ENCODE measurements at places on chromosomes 2 and 18.

DNA sequence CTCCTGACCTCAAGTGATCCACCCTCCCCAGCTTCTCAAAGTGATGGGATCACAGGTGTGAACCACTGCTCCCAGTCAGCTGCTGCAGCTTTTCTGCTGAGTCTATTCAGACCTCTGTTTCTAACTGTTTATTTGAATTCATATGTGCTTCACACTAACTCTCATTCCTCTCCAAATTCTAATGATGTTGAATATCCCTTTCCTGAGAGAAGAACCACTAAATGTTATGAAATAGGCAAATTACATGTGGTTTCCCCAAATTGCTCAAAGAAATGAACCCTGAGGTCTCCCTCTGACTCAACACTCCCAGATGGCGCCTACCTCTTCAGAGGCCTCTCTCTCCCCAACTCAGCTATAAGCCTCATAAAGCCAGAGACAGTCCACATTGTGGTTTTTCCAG lies 98.6 kb downstream of the IRS1 start:
- DNase-seq = no peak

DNA sequence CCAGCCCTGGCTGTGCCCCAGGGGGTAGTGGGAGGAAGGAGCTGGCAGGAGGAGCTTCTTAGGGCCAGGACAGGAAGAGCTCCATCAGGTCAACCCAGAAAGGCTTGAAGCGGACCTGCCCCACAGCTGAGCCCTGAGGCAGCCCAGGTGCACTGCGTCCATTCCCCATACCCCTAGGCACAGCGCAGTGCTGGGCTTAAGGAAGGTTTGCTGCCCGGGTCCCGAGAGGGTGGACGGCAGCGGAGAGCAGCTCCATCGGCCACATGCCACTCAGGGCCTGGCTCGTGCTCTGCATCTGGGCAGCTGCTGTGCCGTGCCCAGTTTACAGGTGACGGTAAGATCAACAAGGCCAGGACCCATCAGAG lies 26.4 kb downstream of the DNMT3A start:
- DNase-seq = no peak

- DNase-seq = no peak
Observed at GRCh38 chr2:23713351-23713750, 213.6 kb downstream of the ATAD2B start.

DNA sequence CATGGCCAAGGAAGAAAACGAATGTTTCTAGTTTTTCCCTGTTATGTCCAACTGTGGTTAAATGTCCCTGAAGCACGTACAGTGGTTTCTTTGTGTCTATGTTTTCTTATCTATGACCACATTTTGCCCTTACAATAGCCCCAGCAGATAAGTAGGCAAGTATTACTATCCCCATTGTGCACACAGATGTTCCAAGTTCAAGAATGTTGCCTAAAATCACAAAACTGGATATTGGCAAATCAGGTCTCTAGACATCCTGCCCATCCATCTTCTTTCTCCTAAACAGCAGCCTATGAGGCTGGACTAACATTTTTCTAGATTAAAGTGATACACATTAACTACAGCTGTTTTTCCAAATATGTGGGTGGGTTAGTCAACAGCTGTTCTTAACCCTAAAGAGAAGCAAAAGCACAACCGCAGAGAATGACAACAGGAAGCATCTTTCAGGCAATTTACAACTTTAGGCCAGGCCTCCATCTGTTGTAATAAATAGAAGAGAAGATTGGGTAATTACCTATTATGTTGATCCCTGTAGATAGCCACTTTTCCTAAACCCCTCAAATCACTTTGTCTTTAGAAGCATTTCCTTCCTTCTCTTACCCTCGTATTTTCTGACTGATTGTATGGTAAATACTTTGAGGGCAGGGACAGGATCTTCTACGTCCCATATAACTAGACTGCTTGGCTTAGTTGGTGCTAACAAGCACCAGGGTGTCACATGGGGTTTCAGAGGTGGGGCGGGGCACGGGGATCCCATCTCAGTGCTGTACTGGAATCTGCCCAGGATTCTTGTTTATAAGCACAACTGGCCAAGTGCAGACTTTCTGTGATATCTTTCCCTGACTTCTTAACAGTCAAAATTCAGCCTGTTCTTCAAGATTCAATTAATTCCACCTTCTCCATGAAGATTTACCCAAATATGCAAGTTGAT lies 132.1 kb upstream of the SETBP1 start:
- no peak for DNase-seq

GRCh38 chr2:181682026-181682789 lies 1.9 kb upstream of the NEUROD1 start:
- DNase-seq = no peak

DNA sequence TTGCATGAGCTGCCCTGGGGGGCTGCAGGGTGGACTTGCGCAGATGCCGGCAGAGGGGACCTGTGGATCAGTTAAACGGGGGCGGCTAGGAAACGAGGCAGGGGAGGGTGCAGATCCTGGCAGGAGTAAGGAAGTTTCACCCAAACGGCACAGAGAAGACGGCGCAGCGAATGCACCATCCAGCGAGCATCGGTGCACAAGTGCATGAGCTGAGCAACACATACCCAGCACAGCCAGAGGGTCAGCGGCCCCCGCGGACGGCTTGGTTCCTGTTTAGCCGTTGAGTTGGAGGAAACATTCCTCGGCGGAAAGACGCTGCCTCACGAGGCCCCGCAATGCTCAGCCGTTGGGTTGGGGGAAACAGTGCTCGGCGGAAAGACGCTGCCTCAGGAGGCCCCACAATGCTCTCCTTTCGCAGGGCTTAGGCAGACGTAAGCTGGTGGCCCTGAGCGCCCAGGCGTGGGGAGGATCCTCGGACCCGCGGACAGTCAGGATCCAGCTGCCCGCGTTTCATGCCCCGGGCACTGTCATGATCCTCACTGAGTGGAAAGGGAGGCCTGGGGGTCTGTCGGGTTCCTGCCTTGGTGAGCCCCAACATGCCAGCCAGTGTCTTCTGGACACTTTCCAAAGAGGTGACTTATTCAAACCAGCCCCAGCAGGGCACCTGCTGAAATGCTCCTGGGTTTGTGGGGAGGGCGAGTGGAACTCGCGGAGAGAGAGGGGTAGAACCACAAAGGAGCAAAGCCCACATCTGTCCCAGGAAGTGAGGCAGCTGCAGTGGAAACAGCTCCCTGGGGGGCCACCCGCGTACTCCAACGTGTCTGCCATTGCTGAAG lies 86.3 kb downstream of the NDUFA10 start:
- no peak for DNase-seq

DNA sequence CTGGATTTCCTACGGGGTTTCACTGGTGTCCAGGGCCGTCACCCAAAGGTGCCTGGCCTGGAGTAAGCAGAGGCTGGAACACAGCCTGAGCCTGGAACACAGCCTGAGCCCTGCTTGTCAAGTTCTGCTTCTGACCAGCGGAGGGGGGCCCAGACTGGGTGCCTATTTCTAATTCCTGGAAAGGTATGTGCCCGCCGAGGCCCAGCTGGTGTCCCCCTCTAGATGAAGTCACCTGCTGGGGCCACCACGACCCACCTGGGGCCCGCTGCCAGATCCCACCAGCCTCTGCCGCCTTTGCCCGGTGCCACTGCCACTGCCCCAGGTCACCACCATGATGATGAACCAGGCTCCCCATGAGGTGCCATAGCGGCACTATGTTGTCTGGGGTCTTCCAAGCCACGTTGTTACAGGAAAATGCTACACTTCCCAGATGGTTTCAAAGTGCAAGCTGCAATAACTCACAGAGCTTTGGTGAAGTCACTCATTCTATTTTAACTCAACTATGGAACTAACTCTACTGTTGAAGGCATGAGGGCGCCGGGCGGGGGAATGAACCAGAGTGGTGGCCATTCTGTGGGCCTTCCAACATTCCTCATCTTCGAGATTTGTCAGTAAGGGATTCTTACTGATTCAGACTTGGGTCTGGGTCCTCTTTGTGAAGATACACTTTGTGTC lies 40.9 kb upstream of the LAPTM4A start:
- DNase-seq = no peak

DNA sequence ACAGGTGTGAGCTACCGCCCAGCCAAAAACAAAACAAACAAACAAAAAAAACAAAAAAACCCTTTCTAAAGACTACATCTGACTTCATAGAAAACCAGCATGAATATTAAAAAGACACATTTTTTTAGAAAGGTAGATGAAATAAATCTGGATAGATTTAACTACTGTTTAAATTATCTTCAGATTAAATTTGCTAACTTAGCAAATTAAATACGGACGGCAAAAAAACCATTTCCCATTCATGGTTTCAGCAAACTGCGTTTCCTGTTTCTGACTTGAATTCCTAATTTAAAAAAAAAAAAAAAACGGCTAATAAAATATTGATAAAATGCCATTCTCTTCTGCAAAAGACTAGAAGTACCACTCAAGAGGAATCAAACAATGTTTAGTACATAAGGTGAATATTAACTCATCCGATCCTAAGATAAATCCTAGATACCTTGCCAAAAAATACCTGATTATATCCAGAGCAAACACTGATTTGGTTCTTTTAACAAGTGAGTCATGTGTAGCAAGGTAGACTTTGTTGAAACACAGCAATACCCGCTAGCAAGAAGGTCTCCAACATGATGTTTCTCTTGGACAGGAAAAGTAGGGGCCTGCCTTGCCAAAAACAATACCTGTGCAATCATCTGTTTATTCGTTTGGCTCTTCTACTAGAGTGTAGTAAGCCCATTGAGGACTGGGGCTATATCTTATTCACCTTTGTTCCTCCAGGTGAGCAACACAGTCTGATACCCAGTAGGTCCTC lies 96.2 kb downstream of the BARD1 start:
- no peak for DNase-seq

DNA sequence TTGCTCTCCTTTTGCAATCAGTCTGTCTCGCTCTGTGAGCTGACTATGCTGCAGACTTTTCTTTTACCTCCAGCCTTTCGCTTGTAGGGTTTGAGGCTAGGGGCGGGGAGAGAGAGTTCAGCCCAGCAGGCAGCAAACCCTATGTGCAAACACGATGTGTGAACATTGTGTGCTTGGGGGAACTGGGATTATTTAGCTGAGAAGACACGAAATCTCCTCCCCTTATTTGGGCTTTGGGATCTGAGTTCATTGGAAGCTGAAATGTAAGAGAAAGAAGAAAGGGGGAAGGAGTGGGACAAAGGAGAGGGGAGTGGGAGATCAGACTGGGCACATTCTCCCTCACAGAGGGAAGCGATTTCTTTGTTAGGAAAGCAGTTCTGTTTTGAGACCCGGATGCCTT lies 189.6 kb upstream of the TNP1 start:
- DNase-seq = peak; percentile 66

GRCh38 chr18:44713435-44713834 lies 32.7 kb downstream of the SETBP1 start:
- DNase-seq = no peak

DNA sequence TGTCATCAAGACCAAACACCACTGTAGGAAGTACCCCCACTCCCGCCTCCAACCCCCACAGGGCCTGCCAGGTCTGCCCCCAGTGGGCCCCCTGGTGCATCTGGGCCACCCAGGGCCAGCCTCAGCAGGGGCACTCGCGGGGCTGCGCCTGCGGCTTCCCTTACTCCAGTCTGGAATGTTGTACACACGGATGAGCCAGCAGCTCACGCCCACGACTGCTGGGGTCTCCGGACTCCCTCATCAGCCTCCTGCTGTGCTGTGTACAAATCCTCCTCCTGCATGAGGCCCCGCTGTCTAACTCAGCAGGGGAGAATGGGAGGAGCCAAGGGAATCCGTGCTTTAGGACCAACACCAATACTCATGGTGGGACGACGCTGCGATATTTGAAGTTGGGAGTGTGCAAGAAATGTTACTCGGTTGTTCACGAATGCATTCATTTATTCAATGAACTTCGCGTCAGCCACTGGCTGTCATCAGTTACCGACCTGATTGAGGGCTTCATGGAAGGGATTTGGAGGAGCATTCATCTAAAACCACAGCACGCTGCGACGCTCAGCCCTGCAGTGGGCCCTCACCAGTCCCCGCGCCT lies 654 bp upstream of the ASB1 start:
- peak; percentile 90 for DNase-seq

DNA sequence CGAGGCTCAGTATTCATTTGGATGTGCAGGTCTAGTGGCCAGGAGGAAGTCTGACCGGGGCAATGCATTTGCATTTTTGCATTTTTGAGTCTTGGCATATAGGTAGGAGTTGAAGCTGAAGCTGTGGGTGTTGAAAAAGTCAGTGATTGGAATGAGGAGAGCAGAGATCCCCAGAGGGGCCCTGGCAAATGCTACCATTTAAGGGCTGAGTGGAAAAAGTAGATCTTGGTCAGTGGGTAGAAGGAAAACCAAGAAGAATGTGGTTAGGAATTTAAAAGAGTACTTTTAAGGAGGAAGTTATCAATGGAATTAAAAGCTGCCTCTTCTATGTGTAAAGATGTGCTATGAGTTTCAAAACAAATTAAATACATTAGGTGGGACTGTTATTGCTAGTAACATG lies 143.0 kb downstream of the ZEB2 start:
- DNase-seq = no peak

- DNase-seq = no peak
Observed at GRCh38 chr2:23289671-23290070, 95.3 kb upstream of the KLHL29 start.

GRCh38 chr18:69885841-69886531 lies 61.7 kb downstream of the CD226 start:
- DNase-seq = no peak

- no peak for DNase-seq
Observed at GRCh38 chr2:121472470-121472993, 58.1 kb upstream of the RNU4ATAC start.

GRCh38 chr2:60259781-60260180 lies 293.7 kb downstream of the BCL11A start:
- DNase-seq = no peak

- no peak for DNase-seq
Observed at GRCh38 chr2:236582968-236583367, 13.3 kb downstream of the ACKR3 start.

- no peak for DNase-seq
Observed at GRCh38 chr2:232139171-232139594, 177.7 kb downstream of the DIS3L2 start.

- DNase-seq = no peak
Observed at GRCh38 chr2:43212216-43212835, 14.1 kb downstream of the ZFP36L2 start.

DNA sequence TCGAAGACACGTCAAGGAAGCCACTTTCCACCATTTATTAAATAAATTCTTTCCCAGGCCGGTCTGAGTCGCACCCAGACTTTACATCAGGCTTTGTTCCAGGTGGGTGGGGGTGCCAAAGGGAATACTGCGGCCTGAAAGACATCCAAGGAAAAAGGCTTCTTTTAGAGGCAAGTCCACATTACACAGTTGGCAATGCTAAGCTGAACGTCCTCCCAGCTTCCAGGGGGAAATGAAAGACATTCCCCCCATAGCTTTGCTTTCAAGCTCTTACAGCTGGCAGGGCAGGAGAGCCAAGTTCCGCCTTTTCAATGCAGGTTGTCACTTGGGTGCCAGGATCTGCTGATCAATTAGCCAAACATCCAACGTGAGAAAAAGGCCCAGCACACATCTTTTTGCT lies 36.5 kb upstream of the PTPN4 start:
- no peak for DNase-seq

Data from NCI-H146 (cell line).